ENCODE measurements at places on chromosomes 12 and 14.

DNA sequence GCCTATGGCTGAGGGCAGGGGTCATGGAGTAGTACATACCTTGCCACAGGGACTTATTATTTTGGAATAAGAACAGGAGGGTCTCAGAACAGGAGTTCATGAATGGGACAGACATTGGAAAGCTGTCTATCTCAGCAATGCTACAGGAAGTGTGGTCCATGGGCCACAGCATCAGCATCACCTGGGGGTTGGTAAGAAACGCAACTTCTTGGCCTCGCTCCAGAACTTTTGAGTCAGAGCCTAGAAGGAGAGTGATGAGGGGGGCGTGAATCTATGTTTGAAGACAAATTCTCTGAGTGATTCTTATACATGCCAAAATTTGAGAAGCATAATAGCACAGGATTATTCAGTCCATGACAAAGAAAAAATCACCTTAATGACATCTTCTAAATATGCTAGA, 156.6 kb downstream of the RPAP3 start:
- DNase-seq: no peak

- no peak for DNase-seq
These were observed 19.2 kb downstream of the VDR start for GRCh38 chr12:47885566-47885965.

GRCh38 chr12:47990351-47991105, 13.7 kb downstream of the COL2A1 start:
- DNase-seq: peak; percentile 21

DNA sequence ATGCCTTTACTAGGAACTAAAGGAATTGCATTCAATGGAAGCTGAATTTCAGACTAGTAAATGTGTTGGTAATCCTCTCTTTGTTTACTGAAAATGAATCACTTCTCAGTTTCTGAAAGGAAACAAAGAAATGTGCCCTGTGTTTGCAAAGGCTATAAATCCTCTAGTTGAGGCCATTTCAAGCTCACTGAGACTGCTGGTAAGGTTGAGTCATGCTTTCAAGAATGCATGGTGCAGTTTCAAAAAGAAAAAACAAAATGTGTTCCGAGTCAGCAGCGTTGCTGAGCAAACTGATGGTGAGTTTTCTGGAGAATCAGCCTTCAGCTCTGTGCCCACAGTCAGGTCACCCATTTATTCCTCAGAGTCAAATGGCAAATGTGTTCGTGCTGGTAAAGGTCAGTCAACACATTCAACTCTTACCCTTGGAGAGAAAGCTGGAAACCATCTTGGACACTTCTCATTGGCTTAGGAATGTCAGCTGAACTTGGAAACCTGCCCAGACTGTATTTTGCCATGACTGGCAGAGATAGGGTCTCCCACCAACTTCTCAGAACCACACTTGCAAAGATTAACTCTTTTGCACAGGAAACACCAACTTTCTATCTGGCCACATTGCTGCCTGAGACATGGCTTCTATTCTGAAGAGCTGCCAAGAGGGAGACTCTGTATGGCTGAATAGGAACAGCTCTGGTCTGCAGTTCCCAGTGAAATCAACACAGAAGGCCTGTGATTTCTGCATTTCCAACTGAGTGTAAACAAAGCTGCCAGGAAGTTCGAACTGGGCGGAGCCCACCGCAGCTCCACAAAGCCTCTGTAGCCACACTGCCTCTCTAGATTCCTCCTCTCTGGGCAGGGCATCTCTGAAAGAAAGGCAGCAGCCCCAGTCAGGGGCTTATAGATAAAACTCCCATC, 484.4 kb downstream of the ATP23 start:
- DNase-seq: no peak

- no peak for DNase-seq
These were observed 92.9 kb upstream of the MAX start for GRCh38 chr14:65195042-65195719.

DNA sequence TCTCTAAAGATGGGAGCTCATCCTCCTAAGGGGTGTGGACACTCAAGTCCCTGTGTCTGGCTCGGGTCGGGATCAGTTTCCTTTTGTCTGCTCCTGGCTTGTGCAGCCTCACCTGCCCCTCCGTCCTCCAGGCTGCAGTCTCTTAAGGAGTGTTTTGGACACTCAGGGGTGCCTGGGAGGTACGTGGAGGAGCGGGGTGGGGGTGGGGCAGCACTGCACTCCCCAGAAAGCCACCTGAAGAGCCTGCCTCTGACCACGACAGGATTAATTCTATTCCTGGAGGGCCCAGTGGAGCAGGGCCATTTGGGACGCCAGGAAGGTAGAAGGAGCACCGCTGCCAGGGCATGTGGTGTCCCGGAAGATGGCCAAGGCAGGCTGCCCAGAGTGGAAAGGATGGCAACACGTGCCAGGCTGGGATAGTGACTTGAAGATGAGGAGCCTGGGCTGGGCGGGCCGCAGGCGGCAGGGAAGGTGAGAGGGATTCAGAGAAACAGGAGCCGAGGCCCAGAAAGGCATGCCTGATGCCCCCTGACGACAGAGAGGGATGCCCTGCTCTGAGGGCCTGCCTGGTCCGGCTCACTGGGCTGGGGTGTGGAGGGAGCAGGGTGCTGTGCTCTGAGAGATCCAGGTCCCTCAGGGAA, 14.8 kb upstream of the LRTM2 start:
- DNase-seq: no peak

- DNase-seq: no peak
These were observed 84.4 kb downstream of the NINJ2 start for GRCh38 chr12:578748-579419.

DNA sequence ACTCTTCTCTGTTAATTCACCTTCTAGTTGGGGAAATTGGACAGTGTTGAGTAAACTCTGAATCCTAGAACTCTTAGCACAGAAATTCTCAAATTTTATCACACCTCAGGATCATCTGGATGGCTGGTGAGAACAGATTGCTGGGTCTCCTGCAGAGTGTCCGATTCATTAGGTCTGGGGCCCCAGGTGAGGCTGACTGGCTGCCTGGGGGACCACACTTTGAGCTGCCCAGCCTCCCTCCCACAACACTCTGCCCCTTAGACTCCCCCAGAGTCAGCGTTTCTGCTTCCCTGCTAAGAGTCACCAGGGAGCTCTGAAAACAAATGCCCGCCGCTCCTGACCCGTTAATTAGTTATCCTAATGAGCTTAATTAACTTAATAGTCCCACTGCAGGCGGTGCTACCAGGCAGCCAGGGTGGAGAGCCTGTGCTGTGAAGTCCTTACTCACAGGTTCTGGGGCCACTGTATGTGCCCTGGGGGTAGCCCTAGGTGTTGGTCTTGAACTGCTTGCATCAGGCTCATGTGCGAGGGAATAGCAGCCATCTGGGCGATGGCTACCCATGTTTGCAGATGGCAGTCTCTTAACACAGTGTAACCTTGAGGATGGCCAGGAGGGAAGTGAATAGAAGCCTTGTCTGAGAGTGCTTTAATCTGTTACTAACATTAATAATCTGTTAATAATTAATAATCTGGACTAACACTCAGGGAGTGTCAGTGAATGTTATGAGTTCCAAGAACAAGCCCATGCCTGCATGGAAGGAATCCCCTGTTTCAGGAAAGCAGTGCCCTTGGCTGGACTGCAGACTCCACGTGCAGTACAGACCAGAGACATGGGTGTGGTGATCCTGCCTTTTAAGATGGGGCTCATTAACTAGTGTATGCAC, 35.6 kb downstream of the AACS start:
- DNase-seq: no peak

- DNase-seq: no peak
These were observed 49.0 kb downstream of the NTF3 start for GRCh38 chr12:5480938-5481303.

DNA sequence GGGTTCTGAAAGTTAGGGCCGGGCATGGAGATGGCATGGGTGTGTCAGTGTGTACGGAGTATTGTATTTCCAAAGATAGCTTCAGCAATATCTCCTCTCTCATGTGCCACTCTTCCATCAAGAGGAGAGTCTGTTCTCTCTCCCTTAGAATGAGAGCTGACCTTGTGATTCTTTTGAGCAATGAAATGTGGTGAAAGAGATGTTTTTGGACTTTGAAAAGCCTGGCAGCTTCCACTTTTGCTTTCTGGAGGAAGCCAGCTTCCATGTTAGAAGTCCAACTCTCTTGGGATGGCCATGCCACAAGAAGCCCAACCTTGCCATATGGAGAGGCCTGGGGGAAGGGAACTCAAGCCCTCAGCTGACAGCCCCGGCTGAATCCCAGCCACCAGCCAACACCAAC, 72.4 kb upstream of the GZMB start:
- no peak for DNase-seq

DNA sequence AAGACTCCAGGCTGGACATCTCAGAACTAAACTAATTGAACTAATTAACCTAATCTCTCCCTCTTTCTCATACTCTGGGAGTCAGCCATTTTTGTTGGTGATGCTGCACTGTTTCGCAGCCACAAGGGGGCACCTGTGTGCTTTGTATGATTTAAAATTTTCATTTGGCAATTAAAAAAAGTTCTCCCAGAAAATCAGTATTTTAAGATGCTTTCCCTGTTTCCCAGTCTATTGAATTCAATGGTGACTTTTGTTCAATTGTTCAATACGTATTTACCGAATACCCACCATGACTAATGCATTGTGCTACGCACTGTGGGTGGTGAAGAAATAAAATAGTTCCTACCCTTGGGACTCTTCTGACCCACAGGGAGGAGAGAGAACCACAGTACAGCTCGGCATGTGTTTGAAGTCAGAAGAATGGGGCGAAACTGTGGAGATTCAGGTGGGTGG, 63.7 kb downstream of the ZNF664 start:
- no peak for DNase-seq

DNA sequence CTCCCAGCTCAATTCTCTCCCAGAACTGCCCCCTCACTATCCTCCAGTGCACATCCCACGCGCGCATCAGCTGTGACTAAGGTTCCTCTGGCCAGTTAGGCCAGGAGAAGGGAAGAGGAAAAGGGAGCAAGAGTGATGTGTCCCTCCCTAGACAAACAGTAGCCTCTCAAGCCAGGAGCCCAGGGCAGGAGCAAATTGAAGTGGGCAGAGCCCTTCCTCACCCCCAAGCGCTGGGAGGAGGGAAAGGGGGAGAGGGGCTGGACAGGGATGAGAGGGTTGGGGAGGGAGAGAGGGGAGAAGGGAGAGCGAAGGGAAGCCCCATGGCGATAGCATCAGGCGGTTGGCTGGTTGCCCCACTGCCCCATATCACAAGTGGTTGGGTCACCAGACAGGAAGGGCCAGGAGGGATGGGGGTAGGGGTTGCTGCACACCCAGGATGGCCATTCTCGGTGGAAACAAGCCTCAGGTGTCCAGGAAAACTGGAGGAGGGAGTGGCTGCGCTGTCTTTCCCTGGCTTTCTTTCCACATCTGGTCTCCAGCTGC, 1.1 kb downstream of the CD63 start:
- no peak for DNase-seq

- DNase-seq: no peak
These were observed at the start of gene LPAR5 for GRCh38 chr12:6635856-6636531. Gene LPAR5 (minus strand): TSS chr12:6635959. CDS start chr12:6621248, 14,711 bp downstream.

- DNase-seq: no peak
These were observed 575.9 kb upstream of the MDGA2 start for GRCh38 chr14:48251290-48251689.

DNA sequence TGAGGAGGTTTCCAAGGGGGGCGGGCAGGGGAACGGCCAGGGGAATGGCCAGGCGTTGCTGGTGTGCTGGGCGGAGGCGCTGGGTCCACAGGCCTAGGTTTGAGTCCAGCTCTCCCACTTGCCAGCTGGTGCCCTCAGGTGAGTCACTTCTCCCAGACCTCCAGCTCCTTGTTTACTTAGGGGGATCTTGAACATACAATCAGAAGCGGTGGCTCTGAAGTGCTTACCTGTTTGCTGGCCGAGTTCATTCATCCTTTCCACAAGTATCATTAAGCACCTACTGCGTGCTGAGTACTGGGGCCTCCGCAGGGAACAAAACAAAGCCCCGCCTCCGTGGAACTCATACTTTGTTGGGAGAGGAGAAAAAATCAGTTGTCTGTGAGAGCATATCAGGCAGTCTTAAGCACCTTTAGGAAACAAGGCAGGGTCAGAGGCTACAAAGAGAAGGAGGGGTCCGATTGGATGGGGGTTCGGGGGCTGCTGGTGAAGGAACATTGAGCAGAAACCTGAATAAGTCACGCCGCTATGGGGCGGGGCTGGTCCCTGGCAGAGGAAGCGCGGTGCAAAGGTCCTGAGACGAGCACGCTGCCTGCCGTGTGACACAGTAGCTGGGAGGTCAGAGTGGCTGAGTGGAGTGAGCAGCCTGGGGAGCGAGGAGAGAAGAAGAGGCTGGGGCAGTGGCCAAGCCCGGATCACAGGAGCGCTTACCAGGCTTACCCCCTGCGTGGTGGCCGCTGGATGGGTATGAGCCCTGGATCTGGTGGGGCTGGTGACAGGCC, 15.1 kb downstream of the MVK start:
- no peak for DNase-seq

- DNase-seq: no peak
These were observed 21.0 kb upstream of the SLC6A12 start for GRCh38 chr12:234891-235415.

- DNase-seq: no peak
These were observed 161.9 kb downstream of the ANO6 start for GRCh38 chr12:45377815-45378214.

DNA sequence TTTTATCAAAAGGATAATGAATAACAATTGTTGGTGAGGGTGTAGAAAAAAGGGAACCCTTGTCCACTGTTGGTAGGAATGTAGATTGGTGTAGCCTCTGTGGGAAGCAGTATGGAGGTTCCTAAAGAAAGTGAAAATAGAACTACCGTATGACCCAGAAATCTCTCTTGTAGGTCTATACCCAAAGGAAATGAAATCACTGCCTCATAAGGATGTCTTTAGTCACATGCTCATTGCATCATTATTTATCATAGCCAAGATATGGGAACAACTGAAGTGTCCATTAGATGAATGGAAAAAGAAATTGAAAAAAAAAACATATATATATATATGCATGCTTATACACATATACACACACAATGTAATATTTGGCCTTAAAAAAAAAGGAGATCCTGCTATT, 158.8 kb upstream of the NPAS3 start:
- no peak for DNase-seq

Data from NK-92 treated with Interleukin-12 subunit alpha and Interleukin-12 subunit beta, amount 100 ng/mL, for 24 hours (cell line).